ENCODE measurements at places on chromosomes 7 and 10. TPM values are rescaled to one million over a fixed set of nuclear protein-coding genes. Genes with fewer than 3 reads are reported as not detected.

MBL2 gene
- total RNA-seq: not detected

PTF1A gene
- not detected for total RNA-seq

ITIH2 gene
- total RNA-seq: not detected

WNT8B gene
- total RNA-seq: not detected

NFKB2 gene
- 52.1 TPM for total RNA-seq

Measured in epithelial cell of alveolus of lung (primary cell).